ENCODE measurements at places on chromosomes 1 and 21. TPM values are rescaled to one million over a fixed set of nuclear protein-coding genes. Genes with fewer than 3 reads are reported as not detected.

Gene TNNT2
- total RNA-seq, result 156 TPM

Gene SPRR5
- total RNA-seq, result not detected

Gene CHI3L1
- not detected for total RNA-seq

DNA sequence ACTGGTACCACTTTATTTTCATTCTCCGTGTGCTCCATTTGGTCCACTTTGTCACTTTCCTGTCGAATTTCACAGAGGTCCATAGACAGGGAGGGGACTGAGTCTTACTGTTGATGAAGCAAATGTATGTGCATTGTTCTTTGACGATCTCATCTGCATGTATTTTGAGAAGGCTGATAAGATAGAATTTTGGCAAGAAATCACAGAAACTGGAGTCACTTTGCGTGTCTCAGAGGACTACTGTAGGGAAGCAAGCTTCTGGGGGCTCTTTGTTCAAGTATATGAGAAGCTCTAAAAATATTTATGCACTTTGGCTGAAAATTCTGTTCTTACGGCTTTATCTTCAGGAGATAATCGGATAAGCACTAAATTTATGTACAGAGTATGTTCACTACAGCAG, 78.1 kb downstream of the PCBP3 start:
- no peak for DNase-seq

- DNase-seq, result peak; percentile 43
Observed at GRCh38 chr21:15894596-15894995, 164.8 kb downstream of the USP25 start.

DNA sequence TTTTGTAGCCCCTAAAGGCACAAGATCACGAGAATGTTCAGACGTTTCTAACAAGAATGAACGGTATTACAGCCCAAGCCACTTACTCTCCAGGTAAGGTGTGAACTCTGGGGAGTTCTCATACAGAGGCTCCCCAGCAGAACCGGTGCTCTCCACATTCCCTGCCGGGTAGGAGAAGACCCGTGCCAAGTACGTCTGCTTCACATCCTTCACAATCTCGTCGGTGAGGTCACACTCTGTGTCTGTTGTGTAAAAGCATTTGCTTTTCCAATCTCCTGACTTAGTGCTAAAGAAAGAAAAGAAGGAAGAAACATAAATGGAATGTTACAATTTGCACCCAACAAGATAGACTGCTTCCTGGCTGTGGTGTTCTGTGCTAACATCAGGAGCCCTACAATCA, 5.7 kb downstream of the F3 start:
- DNase-seq, result no peak

DNA sequence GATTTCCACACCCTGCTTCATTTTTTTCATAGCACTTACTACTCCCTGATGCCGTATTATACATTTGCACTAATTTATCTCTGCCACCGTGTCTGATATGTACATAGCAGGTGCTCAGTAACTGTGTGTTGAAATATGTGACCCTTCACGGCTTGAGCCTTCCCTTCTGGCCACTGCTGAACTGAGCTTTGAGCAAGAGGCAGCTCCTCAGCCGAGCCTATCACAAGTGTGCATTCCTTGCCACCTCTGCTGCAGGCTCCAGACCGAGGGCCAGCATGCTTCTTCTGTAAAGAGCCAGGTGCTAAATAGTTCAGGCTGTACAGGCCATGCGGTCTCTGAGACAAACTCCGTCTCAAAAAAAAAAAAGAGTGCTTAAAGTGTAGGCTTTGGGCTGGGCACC, 22.6 kb downstream of the PLEKHM2 start:
- DNase-seq, result no peak
